ENCODE measurements at places on chromosomes 5 and 9.

DNA sequence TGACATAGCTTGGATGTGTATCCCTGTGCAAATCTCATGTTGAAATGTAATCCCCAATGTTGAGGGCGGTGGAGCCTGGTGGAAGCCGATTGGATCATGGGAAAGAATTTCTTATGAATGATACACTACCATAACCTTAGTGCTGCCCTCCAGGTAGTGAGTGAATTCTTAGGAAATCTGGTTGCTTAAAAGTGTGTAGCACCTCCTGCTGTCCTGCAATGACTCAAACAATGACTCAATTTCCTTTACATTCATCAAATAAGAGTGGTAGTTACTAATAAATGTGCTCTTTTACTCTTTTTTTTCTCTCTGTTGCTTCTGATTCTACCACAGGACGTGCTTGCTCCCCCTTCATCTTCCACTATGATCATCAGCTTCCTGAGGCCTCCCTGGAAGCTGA, 1696.0 kb upstream of the CDH9 start:
- no peak for DNase-seq

DNA sequence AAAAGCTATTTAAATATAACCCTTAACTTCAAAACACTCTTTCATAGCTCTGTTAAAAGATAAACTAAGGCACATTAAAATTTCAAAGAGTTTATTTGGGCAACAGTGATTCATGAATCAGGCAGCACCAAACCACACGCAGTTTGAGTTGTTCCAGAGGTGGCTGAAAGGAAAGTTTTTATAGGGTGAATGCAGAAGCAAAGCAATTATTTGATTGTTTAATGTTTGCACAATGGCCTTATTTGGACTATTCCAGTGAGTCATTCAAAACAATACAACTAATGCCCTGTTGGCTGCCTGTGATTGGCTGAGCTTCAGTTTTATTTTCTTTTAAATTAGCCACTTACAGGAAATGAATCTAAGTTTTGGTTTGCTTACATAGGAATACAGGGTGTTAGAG, 125.3 kb downstream of the CEP120 start:
- no peak for DNase-seq

DNA sequence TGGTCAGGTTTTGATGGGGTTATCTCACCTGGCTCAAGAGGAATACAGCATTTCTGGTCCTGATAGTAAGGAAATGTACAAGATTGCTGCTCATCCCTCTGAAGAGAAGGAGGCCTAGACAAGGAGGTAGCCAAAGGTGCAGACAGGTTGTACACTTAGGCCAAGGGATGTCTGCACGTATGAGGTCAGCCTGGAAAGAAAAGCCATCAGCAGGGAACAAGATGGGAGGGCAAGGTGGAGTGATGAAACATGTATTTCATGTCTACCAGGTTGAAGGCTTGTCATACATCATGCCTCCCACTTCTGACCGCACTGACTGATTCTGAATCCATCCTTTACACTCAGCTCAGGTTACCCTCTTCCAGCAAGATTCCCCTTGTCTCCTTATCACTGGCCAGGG, 296.8 kb upstream of the VLDLR start:
- no peak for DNase-seq

GRCh38 chr9:132647806-132648205, 22.0 kb downstream of the DDX31 start:
- no peak for DNase-seq

GRCh38 chr5:82806513-82806912, 270.7 kb downstream of the TMEM167A start:
- no peak for DNase-seq

DNA sequence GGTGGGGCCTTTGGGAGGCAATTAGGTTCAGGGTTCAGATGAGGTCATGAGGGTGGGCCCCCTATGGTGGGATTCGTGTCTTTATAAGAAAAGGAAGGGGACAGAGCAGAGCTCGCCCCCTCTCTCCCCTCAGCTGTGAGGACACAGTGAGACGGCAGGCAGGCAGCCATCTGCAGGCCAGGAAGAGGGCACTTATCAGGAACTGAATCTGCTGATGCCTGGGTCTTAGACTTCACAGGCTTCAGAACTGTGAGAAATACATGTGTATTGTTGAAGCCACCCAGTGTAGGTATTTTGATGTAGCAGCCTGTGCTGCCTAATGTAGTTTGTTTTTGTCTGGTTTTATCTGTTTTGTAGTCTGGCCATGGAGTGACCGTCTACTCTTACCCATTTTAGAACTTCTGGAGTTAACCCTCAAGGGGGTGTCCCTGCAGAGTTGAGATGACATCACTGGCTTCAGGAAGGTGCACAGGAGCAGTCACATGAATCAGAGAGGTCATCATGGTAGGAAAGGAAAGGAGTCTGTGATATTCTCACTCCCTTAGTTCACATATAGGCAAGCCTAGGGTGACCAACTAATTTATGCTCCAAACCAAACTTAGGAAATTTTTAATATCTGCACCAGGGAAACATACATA, 71.0 kb downstream of the LRRC70 start:
- no peak for DNase-seq

- no peak for DNase-seq
Measured at GRCh38 chr5:57346328-57346727, 136.3 kb downstream of the ACTBL2 start.

DNA sequence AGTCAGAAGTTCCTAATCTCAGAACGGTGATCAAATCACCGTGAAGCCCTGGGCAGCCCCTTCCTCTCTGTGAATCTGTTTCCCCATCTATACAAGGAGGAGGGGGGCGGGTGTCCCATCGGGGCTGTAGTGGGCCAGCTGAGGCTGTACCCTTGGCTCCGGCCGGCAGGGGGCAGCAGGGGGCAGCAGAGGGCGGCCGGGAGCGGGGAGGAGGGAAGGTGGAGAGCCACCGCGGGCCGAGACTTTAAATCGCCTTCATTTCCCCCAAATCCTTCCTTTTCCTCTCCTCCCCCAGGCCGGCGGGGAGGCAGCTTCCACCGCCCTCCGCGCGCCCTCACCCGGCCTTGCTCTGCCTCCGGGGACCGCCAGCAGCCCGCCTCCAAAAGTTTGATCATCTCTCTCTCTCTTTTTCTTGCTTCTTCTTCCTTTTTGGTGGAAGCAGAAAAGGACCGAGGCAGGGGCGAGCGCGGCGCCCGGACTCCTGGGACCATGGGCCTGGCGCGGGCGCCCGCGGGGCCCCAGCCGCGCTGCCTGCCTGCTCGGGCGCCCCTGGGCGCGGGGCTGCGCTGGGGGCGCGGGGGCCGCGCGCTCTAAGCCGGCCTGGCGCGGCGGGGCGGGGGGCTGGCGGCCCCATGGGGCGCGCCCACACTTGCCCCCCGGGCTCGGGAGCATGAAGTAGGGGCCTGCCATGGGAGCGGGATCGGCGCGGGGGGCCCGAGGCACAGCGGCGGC, at the start of gene COL27A1:
COL27A1 (plus strand) TSS at position 275 of the 732 bp plus-strand sequence; CDS start at position 689, 414 bp downstream.
- peak; percentile 25 for DNase-seq

- DNase-seq: no peak
Measured at GRCh38 chr5:139389701-139390638, at the start of gene MZB1. Gene MZB1, minus strand, starts transcription at chr5:139389913. Its CDS starts 57 bp downstream, at chr5:139389856.

GRCh38 chr5:176481711-176482110, 33.5 kb downstream of the FAF2 start:
- DNase-seq: no peak

DNA sequence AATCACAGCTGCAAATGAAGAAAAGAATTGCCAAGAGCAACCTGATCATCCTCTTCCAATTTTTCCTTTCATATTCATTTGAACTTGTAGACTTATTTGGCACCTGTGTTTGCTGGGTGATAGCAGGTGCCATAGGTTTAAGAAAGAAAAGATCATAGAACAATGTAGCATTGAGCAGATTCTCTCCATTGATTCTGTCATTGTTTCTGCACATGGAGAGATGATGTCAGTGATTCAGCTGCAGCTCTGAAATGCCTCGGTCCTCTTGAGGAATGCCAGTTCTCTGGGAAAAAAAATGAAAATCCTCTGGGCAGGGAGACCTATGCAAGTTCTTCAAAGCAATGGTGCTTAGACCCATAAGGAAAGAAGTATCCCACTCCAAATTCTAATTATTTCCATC, 418.1 kb upstream of the KLF4 start:
- no peak for DNase-seq

GRCh38 chr9:137306066-137306849, 4.2 kb upstream of the NRARP start:
- DNase-seq: no peak

DNA sequence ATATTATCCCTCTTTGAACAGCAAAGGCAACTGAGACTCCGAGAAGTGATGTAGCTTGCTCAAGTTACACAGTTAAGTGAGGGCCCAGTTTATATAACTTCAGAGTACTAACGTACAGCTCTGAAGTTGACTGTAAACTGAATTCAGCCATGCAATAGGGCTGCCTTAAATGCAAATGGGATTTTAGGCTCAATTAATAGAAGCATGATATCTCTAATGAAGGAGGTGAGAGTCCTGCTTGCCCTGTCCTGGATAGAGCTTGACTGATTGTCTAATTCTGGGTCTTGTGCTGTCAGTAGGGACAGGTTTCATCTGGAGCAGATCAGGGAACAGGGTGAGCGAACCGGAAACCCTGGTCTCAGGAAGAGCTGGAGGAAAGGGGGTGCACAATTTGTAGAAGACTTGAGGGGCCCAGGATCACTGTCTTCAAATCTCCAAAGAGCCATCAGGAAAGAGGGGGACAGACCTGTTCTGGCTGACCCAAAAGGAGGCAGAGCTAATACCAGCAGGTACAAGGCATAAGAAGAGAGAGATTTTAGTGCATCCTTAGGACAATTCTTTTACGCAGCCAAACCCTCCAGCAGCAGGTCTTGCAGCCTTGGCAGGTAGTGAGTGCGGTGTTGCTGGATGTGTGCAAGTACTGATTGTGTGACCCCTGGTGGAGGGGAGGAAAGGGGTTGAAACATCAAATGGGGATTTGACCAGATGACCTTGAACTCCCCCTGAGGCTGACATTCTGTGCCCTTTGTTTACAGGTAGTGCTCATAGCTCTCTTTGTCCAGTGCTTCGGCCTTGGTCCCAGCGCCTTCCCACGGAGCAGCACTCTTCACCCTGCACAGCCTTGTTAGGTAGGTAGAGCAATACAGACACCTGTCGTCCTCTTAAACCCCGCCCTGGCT, 13.0 kb downstream of the GSN start:
- DNase-seq: no peak

- DNase-seq: no peak
Measured at GRCh38 chr9:95264954-95265615, 52.4 kb downstream of the FANCC start.

DNA sequence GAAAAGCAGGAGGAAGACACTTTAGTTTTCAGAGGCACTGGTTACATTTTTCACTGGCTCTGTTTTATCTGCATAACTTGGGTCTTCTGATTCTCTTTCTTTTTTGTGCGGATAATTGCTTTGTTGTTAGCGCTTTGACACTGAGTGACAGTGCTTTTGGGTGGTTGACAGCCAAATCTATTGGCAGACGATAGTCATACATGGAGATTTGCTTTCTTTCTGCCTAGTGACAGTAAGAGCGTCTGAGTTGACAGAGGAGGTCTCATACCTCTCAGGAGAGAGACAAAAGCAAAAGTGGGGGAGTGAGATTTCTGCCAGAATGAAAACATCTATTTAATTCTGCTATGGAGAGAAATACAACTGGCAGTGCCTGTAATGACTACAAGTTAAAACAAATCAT, 2278.0 kb upstream of the WWC1 start:
- DNase-seq: no peak

- DNase-seq: no peak
Measured at GRCh38 chr5:150068071-150068470, 18.3 kb downstream of the CSF1R start.

GRCh38 chr5:376799-377325, 55.3 kb downstream of the AHRR start:
- no peak for DNase-seq

DNA sequence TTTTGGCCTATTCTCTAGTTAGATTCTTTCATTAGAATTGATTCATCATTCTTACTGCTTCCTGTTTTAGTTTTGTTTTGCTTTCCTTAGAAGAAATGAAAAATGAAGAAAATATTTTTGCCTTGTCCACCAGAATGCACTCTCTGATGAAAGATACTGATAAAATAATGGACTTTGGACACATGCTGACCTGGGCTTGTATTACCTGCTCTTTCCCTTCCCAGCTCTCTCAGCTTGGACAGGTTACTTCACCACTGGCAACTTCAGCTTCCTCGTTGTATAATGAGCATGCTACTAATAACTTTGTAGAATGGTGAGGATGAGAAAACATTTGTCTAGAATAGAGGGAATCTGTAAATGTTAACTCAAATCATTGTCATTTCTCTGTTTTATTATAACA, 1468.1 kb upstream of the WWC1 start:
- DNase-seq: no peak

DNA sequence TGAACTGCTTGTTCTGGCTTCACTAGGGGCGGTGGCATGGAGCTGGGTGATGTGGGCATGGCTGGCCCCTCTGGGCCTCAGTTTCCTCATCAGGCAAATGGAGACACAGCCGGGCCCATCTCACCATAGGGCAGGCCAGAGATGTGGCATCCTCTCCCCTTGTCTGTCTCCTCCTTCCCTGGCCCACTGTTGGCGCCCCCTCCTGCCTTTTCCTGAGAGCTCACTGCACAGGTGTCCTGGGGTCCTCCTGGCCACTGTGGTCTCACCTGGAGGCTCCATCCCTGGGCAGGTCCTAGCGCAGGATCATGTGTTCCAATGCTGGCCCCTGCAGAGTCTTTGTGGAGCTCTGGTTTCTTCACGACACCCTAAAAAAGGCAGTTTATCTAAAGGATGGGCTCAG, 53.5 kb downstream of the NEK6 start:
- DNase-seq: no peak

- no peak for DNase-seq
Measured at GRCh38 chr5:125465703-125466102, 719.3 kb upstream of the ZNF608 start.

DNA sequence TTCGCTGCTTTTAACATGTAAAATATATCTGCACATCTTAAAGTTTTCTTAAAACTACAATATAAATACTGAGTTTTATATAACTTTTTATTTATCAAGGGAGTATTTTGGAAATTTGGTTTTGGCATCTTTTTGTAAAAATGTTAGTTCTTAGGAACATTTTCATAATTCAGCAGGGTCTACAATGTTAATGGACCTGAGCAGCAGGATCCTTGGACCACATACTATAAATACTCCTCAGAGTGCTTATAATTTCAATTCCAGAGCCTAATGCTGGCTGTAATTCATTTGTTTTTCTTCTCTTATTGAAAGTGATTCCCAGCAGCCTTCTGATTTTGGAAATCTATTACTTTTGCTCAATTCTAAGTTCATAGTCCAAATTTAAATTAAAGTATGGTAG, 1216.2 kb downstream of the MAT2B start:
- no peak for DNase-seq

DNA sequence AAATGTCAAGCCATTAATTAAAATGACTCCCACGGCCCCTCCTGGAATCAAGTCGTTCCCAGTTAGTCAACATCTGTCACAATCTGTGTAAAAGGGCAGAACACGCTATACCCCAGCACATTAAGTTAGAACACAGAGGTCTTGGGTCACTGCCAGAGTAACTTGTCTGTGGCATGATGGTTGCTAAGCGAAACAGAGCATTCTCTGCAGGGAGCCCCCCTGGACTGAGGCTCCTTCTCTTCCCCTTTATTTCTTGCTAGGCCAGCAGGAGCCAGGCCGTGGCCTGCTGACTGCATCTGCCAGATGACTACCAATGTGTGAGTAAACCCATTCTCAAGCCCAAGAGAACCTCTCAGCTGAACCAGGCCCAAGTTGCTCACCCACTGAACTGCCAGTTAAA, 51.9 kb upstream of the ZBED3 start:
- DNase-seq: no peak
